ENCODE measurements at places on chromosomes 13 and 19.

- DNase-seq, result no peak
Measured at GRCh38 chr19:48668332-48668731, 4.5 kb downstream of the NTN5 start.

DNA sequence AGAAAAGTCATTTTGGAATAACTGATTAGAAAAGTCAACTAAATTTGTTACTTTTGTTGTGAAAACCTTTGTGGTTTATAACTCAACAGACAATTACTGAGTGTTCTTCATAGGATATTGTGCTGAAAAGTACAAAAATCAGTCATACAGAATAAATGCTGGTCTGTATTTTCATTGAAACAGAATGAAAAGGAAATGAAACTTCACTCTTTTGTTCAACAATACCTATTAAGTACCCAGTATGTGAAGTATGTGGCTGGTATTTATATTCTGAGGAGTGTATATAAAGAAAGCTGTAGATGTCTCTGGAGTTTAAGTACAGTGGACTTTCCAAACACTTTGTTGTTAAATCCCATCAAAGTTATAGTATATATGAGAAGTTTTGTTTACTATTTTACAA is 828.4 kb upstream of the ATXN8OS start:
- no peak for DNase-seq

GRCh38 chr19:2983351-2984214 is 6.2 kb downstream of the TLE6 start:
- DNase-seq, result no peak

GRCh38 chr13:44198826-44199225 is 174.8 kb upstream of the SERP2 start:
- no peak for DNase-seq

GRCh38 chr13:40656358-40656757 is 10.1 kb downstream of the FOXO1 start:
- DNase-seq, result no peak

- no peak for DNase-seq
Measured at GRCh38 chr19:17963936-17964691, 2.8 kb upstream of the KCNN1 start.

GRCh38 chr19:36136964-36137686 is 2.7 kb upstream of the CAPNS1 start:
- no peak for DNase-seq

GRCh38 chr13:49563516-49563915 is 21.8 kb downstream of the RCBTB1 start:
- no peak for DNase-seq

- DNase-seq, result no peak
Measured at GRCh38 chr13:75761369-75761768, 125.2 kb downstream of the LMO7 start.

GRCh38 chr13:37089495-37089894 is 16.0 kb downstream of the CSNK1A1L start:
- DNase-seq, result no peak

DNA sequence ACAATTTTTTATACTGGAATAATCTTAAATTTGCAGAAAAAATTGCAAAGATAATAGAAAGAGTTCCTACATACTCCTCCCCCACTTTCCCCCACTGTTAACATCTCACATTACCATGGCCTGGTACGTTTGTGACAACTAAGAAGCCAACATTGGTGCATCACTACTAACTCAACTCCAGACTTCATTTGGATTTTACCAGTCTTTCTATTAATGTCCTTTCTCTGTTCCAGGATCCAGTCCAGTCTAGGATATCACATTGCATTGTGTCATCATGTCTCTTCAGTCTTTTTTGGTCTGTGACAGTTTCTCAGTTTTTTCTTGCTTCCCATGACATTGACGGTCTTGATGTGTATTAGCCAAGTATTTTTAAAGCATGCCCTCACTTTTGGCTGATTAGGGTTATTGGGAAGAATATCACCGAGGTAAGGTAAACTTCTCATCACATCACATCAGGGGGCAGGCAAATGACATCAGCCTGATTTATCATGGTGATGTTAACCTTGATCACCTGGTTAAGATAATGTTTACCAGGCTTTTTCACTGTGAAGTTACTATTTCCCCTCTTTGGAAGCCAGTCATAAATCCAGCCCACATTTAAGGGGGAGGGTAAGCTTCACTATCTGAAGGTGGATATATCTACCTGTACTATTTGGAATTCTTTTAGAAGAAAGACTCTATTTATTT is 322.1 kb downstream of the ENOX1 start:
- DNase-seq, result no peak

GRCh38 chr13:36666477-36667229 is 7.2 kb upstream of the SERTM1 start:
- DNase-seq, result no peak

- DNase-seq, result no peak
Measured at GRCh38 chr13:32577032-32577431, 9.2 kb upstream of the PDS5B start.

DNA sequence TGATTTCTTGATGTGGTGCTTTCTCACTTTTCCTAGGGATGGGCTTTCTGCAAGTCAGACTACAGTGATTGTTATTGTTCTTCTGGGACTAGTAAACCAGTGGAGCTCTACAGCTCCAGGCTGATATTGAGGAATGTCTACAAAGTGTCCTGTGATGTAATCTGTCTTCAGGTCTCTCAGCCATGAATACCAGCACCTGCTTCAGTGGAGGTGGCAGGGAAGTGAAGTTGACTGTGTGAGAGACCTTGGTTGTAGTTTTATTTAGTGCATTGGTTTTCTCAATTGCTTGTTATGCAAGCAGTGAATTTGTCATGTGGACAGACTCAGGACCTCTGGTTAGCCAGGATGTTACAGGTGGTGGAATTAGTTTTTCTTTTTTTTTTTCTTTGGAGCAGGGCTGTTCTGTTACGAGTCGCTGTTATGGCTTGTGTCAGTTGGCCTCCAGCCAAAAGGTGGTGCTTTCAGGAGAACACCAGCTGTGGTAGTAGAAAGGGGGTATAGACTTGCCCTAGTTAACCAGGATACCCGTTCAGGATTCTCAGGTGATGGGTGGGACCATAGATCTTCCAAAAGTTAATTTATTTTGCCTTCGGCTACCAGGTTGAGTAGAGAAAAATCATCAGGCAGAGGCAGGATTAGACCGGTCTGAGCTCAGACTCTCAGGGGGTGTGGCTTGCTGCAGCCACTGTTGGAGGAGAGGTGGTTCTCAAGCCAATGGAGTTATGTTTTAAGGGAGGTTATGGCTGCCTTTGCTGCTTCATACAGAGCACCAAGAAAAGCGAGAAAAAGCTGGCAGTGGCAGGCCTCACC is 11.9 kb upstream of the ZNF675 start:
- no peak for DNase-seq

GRCh38 chr19:4557144-4557970 is 2.1 kb downstream of the SEMA6B start:
- peak; percentile 21 for DNase-seq

- no peak for DNase-seq
Measured at GRCh38 chr19:57905258-57905657, 11.1 kb downstream of the ZNF417 start.

DNA sequence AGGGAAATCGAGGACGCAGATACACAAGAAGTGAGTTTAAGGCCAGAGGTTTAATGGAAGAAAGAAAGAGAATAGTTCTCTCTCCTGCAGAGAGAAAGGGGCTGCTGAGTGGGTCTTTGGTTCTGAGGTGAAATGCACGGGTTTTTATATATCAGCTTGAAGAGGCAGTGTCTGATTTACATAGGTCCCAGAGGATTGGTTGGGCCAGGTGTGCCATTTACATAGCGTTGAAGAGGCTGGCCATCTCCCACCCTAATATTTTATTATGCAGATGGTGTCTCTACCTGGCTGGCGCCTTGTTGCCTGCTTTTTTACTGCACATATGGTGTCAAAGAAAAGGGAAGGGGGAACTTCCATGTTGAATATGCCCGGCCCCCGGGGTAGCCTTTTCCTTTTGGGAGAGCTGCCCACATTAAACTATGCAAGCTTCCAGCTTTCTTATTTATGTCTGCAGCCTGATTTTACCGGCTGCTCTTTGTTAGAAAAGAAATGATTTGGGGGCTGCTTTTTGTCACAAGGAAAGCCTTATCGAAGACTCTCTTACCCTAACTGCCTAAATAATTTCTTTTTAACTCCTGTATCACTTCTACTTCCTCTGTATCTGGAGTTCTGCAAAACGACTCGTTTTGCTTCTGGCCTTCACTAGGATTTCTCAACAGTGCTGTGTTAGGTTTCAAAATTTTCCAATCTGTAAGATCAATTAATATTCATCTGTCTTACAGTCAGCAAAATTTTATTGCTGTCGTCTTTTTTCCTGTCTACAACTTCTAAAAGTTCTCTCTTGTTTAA is 268.5 kb downstream of the B3GLCT start:
- DNase-seq, result no peak

- DNase-seq, result peak; percentile 69
Measured at GRCh38 chr19:43555185-43555770, 20.0 kb downstream of the XRCC1 start.

DNA sequence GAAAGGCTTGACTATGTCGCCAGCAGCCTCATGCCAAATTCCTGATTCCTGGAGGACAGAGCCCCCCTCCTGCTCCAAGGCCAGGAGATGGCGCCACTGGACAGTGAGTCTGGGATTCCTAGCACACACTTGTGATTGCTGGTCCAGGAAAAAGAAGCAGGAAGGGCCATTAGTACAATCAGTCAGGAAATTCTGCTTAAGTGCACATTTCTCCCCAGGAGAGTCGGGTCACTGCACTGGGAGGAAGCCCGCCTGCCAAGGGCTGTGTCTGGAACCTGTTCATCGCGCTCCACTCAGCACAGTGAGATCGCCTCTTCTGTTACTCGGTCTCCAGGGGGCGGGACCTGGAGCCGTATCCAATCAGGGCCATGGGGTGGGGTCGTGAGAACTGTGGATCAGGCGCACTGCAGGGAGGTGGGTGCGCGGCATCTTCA is 65.1 kb downstream of the ZNF823 start:
- DNase-seq, result no peak

DNA sequence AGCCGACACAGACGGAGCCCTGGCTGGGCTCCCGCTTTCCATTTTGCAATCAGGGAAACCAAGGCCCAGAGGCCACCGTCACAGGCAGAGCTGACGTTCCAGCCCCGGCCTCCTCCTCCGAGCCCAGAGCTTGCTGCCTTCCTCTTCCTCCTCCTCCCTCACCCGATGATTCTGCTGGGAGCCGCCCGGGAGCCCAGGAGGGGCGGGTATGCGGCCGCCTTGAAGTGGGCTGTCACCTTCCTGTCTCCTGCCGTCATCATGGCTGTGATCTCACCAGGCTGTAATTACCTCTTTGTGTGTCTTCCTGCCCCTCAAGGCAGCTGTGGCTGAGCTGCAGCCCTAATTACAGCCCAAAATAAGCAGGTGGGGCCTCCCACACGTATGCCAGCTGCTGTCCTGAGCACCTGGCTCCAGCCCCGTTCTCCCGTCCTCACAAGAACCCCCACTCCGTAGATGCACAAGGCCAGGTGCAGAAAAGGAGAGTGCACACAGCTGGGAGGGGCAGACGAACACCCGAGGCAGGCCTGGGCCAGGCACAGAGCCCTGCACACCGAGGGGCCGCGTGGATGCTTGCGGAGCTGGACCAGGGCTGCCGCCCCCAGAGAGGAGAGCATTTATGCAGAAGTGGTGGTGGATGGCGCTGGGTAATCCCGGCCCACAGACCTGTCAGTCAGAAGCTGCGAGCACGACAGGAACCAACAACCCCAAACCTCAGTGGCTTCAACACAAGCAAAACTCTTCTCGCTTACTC is 4.0 kb downstream of the TPGS1 start:
- peak; percentile 61 for DNase-seq

DNA sequence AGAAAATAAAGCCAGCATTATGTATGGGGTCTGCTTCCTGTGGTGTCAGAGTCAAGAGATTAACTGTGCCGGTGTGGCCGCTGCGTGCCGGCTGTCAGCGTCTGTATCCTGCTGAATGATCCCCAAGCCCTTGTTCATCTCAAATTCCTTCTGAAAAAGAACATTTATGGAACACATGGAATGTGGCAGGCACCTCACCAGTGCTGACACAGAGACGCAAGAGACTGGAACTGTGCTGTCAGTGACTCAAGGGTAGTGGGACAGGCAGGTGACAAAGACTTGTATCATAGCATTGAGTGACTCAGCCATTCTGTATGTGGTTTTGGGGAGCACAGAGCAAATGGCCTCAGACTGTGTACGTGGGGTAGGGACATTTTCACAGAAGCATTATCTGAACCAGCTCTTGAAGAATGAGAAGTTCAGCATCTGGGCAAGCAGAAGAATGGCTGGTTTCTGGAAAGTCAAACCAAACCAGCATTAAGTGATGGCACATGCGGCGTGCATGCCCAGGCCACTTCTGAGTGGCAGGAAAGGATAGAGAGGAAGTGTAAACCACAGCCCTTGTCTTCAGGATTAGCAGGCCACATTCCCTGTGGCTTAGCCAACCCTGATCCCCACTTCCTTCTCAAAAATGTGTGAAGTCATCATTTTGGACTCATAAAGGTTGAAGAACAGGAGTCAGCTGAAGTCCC is 54.0 kb upstream of the IRS2 start:
- DNase-seq, result peak; percentile 8

GRCh38 chr13:79908381-79908780 is 427.4 kb downstream of the NDFIP2 start:
- no peak for DNase-seq

GRCh38 chr13:109126891-109127641 is 497.7 kb downstream of the MYO16 start:
- no peak for DNase-seq

GRCh38 chr19:14434543-14435319 is 1.6 kb downstream of the PKN1 start:
- DNase-seq, result no peak

DNA sequence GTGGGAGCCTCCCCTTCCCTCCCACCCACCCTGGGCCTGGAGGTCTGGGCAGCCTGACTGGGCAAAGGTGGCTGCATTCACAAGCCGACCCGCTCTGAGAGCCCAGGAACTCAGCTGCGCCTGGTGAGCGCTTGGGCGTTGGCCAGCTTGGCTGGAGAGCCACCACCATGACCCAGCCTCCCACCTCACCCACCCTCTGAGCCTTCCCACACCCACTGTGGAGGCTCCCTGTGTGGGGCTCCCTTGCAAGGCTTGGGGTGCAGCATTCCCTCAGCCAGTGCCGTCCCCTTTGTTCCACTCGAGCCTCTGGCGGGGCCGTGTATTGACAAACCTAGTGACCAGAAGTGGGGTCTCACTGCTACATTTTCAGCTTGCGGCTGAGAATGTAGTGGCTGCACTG is 15.0 kb upstream of the QTRT1 start:
- no peak for DNase-seq

Data from stimulated activated CD4-positive, alpha-beta T cell treated with anti-CD3 and anti-CD28 coated beads, Interleukin-12 subunit alpha, Interleukin-12 subunit beta, amount 100 ng/mL, for 48 hours (primary cell).